ENCODE measurements at places on chromosomes 13 and 19.
A peak's percentile ranks its signal among the peaks of the same experiment; 100 is the strongest.

- no peak for DNase-seq
Measured at GRCh38 chr19:49739933-49740332, 23.2 kb downstream of the TSKS start.

GRCh38 chr13:37534181-37534580 is 64.4 kb downstream of the POSTN start:
- DNase-seq: no peak

DNA sequence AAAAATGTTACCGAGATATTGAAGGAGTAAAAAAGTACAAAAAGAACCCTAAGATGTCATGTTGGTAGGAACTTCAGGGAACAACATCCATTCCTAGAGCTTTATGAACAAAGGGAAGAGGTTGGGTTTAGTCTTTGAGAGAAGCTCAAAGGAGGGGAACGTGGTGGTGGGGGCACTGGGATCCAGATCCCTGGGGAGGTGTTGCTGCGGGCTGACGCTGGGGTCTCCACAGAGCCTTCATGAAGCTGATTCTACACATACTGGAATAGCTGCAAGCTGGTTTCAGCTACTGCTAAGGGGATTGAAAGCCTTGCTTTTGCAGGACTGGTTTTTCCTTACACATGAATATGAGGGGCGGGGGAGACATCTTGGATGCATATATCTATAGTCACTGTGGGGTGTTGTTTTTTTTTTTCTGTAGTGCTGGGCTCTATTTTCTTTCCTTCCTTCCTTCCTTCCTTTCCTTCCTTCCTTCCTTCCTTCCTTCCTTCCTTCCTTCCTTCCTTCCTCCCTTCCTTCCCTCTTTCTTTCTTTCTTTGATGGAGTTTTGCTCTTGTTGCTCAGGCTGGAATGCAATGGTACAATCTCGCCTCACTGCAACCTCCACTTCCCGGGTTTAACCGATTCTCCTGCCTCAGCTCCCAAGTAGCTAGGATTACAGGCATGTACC is 6.5 kb upstream of the MZF1 start:
- no peak for DNase-seq

DNA sequence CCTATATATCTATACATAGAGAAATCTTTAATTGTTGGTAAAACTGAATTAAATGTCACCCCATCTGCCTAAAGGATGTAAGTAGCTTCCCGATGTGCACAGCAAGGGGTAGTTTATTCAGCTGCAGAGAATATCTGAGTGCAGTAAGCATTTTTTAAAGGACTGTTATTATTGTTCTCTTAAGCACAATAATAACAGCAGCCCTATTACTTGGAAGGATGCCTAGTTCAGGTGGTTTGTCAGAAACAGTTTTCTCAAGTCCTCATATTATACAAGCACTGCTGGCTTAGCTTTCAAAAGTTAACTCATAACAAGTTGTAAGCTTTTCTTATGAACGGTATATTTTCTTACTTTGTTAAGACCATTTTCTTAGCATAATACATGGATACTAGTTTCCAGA is 142.6 kb downstream of the CRYL1 start:
- no peak for DNase-seq

- no peak for DNase-seq
Measured at GRCh38 chr19:2043961-2044708, 6.9 kb downstream of the MKNK2 start.

- peak; percentile 28 for DNase-seq
Measured at GRCh38 chr19:35027851-35028599, 2.2 kb upstream of the SCN1B start.

GRCh38 chr13:96934889-96935489 is 59.3 kb downstream of the OXGR1 start:
- no peak for DNase-seq
